Kidney glomerular epithelial cell (primary cell): ENCODE measurements at places on chromosomes 7 and 10.
A peak's percentile ranks its signal among the peaks of the same experiment; 100 is the strongest.

GRCh38 chr10:31136930-31137885 lies 105.5 kb upstream of the ZNF438 start:
- DNase-seq = no peak

GRCh38 chr7:471866-472639 lies 47.6 kb downstream of the PDGFA start:
- DNase-seq = peak; percentile 63

DNA sequence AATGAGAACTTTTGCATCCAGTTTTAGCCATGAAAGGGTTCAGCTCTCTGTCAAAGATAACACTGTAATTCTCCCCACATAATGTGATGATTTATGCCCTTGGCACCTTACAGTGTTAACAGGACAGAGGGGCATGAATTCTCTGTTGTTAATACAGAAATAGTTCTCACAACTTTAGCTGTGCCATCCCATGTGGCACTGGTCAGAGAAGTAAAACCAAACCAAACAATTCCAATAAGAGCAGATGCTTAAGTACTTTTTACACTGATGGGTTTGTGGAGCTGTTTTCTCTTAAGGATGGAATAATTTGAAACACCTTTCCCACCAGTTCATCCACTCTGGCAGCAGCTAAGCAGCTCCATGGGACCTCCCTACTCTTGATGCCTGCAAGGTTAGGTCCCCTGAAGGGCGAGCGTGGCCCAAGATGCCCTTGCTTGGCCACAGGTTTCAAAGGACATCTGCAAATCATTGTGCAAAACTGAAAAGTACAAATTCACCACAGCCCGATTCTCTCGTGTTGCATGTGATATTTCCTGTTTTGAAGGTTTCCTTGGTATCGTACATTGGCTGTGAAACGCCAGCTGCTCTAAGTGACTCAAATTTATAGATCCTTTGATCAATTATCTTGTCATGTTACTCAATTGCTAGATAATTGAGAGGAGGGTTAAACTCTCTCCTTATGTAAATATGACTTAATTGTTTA lies 82.5 kb upstream of the CREB5 start:
- no peak for DNase-seq

GRCh38 chr10:95247200-95247880 lies 43.5 kb downstream of the PDLIM1 start:
- peak; percentile 57 for DNase-seq

DNA sequence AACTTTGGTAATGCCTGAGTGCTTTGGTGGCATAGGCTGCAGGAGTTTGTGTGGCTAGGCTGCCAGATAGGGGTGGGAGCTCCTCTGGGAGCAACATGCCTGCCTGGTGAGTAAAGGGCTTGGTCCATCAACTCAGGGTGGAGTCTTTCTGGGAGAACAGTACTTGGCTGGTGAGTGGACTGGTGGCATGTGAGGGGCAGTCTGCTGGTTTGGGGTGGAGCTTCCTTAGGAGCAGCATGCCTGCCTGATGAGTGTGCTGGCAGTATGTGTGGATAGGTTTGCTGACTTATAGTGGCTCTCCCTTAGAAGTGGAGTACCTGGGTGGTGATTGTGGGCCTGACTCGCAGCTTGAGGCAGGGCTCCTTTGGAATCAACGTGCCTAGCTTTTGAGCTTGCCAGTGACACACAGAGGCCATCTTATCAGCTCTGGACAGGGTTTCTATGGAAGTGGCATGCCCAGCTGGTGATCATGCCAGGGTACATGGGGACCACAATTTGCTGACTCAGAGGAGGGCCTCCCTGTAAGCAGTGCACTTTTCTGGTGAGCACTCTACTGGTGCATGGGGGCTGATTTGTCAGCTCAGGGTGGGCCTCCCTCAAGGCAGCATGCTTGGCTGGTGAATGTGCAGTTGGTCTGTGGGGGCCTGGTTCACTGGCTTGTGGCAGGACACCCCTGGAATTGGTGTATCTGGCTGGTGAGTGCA lies 35.0 kb upstream of the SRI start:
- DNase-seq = peak; percentile 63

DNA sequence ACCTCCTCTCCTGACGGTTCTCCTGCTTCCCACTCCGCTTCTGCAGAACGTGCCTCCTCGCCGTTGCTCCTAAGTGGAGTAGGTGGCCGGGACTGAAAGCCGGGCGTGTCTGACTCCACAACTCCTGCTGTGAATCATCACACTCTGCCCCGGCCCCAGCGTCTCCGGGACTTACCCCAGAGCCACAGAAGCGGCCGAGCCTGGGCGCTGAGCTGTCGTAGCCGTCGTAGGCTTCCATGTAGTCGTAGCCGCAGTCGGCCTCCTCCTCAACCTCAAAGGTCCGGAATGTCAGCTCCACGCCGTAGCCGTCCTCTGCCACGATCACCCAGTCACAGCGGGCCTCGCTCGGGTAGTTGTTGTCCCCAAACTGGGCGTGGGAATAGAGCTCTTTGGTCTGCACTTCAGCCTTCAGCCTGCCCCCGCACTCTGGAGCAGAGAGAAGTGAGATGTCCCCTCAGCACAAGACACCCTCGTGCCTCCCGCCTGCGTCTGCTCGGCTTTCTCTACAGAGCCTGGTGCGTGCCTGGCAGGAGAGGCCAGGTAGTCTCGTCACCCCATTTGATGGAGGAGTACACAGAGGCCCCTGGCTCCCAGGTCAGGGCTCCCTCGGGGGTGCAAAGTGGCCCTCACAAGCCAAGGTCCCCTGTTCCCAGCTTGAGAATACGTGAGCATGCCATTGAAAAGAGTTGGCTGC lies 11.2 kb upstream of the OPALIN start:
- no peak for DNase-seq

- no peak for DNase-seq
Observed at GRCh38 chr10:103885617-103886016, 30.2 kb upstream of the SH3PXD2A start.

- peak; percentile 58 for DNase-seq
Observed at GRCh38 chr7:128427289-128427891, 17.6 kb upstream of the IMPDH1 start.

- no peak for DNase-seq
Observed at GRCh38 chr10:128793726-128794655, 667.8 kb upstream of the MKI67 start.

DNA sequence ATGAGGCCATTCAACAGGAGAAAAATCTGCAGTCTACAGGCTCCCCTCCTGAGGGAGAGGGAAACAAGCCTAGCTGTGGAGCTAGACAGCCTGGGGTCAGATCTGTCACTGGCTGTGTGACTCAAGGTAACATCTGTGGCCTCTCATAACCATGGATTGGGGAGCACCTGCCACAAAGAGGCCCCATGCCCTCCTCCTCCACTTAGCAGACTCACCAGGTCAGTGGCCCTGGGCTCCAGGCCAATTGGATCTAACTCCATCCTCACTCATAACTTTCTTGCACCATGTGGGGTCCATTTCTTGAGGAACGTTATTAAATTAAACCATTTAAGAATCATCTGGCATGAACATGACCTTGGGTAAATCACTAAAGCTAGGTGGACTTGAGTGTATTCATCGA lies 1.8 kb downstream of the GDF10 start:
- DNase-seq = no peak

DNA sequence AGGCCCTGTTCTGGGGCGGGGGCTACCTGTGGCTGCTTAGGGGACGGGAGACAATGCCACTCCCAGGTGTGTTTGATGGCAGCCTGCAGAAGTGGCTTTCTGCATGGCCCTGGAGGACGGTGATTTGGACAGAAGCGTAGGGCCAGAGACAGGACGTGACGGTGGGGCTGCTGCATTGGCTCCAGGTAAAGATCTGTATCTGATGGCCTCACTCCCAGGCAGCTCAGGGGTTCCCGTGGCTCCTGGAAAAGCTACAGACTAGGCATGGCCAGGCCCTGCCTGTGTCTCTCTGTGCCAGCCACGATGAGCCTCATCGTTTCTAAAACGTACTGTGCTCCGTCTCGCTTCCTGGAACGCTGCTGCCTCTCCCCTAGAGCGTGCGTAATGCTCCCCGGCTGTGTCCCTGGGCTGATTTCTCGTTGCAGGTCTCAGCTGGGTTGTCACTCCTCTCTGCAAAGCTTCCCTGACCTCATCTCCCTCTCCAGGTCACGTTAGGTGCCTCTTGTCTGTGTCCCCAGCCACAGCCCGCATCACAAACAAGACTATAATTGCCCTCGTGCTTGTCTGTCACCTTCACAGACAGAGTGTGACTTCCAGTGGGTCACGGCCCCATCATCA lies 12.6 kb downstream of the GTF2IRD1 start:
- DNase-seq = no peak

DNA sequence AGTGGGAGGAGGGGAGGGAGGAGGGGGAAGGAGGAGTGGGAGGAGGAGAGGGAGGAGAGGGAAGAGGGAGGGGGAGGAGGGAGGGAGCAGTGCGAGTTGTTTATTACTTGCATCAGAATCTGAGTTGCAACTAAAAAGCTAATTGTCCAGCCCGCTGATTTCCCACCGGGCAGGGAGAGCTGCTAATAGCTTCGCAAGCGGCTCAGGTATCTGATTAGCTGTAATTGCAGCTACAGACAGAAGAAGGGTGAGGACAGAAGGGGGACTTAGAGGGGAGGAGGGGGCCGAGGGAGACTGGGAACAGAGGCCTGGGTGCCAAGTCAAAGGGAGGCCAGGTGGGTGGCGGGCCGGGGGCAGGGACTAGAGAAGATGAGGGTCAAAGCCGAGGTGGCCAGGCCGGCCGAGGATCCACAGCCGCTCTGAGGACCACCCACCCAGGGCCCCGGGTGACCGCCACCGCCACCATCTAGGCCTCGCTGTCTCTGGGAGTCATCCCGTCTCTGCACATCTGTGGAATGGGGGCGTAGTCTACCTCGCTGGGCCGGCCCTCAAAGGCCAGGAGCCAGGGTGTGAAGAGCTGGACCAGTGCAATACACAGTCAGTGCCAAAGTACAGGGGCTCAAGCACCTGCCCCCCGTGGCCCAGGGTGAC lies 54.2 kb downstream of the MICALL2 start:
- DNase-seq = no peak

- no peak for DNase-seq
Observed at GRCh38 chr10:44024356-44025116, 360.4 kb downstream of the CXCL12 start.

DNA sequence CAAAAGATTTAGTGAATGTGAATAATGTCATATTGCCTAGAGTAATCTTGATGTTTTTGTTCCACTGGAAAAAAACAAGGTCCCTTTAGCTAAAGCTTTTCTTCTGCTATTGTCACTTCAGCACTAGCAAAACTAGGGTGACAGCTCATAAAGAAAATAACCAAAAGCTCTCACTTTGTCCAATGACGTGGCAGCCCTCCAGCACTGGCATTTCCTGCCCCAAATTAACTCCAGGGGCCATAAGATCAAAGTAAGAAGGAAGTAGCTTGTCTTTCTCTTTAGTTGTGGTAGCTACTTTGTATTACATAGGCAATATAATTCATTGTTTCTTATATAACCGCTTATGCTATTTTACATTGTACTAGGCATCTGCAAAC lies 47.3 kb downstream of the LRRN3 start:
- DNase-seq = peak; percentile 21

DNA sequence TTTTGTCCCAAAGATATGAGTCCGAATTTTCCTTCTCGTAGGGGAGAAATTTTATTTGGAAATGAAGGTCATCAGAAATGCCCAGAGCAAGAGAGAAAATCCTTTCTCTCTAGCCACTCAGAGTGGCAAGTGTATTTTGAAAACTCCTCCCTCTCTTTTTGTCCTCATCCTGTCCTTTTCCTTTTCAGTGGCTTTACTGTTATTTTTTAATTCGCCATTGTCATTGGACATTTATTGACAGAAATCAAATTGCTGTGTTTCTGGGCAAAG lies 39.6 kb downstream of the TET1 start:
- no peak for DNase-seq

GRCh38 chr10:68957654-68958053 lies 1.7 kb downstream of the DDX21 start:
- DNase-seq = no peak

- DNase-seq = no peak
Observed at GRCh38 chr7:144796919-144797318, 38.9 kb downstream of the TPK1 start.

DNA sequence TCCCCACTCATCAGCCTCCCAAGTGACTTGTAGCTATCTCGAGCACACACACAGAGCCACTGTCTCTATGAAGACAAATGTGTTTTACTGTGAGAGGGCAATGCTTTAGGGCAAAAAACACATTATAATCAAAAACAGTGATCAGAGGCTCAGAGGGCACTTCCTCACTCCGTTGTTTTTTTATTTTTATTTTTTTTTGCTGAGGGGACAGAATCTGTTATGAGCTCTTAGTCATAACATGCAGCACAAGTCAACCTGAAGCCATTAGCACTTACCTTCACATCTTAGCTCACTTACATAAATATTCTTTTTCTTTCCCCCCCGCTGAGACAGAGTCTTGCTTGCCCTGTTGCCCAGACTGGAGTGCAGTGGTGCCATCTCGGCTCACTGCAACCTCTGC lies 157.7 kb downstream of the CALN1 start:
- no peak for DNase-seq

DNA sequence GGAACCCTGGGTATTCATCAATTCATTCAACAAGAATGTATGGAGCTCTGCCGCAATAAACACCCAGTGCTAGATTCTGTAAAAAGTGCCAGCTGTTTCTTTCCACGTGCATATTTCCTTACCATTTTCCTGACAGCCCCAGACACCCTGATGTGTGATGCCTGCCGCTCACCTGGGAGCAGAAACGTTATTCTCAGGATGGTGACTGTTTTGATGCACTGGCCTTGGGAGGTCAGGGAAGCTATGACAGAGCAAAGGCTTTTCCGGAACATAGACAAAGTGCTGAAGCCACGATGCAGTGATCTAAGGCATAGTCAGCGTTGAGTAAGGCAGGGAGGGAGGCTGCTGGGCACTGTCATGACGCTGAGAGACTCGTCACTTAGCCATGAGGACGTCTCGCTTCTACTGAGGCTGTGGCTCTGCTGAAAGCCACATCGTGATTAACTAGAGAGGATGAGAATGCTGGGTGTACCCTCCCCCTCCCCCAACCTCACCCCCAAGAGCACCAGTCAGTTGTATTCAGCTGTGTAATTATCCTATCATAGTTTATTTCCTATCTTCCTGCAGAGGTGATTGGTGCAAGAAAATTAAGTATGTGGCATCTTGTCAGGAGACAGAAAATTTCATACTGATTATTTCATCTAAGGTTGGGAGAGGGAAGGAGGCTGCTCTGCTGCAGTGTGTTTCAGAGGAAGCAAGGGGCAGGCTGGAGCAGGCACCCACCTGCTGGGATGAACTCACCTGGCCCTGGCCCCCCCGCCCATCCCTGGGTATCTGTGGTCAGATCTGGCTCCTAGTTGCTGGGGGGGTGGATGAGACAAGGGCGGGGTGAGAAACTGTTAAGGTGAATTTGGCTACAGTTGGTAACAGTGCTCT lies 48.8 kb upstream of the SMNDC1 start:
- peak; percentile 85 for DNase-seq

DNA sequence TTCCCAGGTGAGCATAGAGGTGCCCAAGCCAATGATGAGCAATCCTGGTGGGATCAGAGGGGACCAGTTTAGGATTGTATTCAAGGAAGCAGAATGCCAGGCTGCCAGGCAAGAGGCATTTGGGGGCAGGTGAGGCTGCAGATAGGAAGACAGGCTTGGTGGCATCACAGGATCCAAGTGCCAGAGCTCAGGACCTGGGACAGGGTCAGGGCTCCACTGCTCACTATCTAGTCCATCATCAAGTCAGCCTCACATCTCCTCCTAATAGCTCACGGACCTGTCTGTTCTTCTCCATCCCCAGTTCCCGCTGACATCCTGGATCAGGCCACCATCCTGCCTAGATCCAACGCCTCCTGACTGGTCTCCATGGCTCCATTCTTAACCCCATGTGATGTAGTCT lies 47.6 kb downstream of the CYP26A1 start:
- no peak for DNase-seq
